Motor neuron (in vitro differentiated cells): ENCODE measurements at places on chromosomes 7 and 10. TPM values are rescaled to one million over a fixed set of nuclear protein-coding genes. Genes with fewer than 3 reads are reported as not detected.

The ITPRID1 gene
- total RNA-seq: 0.41 and 0.70 TPM in 2 replicates

The AP4M1 gene
- total RNA-seq: 16.4 and 16.5 TPM in 2 replicates

The CALCR gene
- 0.14 and 0.29 TPM in 2 replicates for total RNA-seq

The TFPI2 gene
- total RNA-seq: 284 and 765 TPM in 2 replicates

The EPO gene
- not detected in 2 replicates for total RNA-seq

The DYNC1I1 gene
- total RNA-seq: 15.7 and 85.7 TPM in 2 replicates

The ADCY1 gene
- total RNA-seq: 0.48 and 0.56 TPM in 2 replicates

The SORCS1 gene
- 17.0 and 17.6 TPM in 2 replicates for total RNA-seq

The SFRP5 gene
- 0.68 and 0.81 TPM in 2 replicates for total RNA-seq

The PDZD8 gene
- total RNA-seq: 13.9 and 14.1 TPM in 2 replicates

The CD36 gene
- total RNA-seq: 16.4 and 20.1 TPM in 2 replicates

The FAM204A gene
- 54.0 and 57.0 TPM in 2 replicates for total RNA-seq

The NUTM2A gene
- total RNA-seq: 2.3 and 2.6 TPM in 2 replicates

The OR2A42 gene
- 0.37 TPM in 1 of 2 replicates, not detected in the other for total RNA-seq

The BMPR1A gene
- total RNA-seq: 17.5 and 18.5 TPM in 2 replicates

The SLC29A4 gene
- 0.54 and 0.81 TPM in 2 replicates for total RNA-seq

The GATA3 gene
- 0.23 and 0.36 TPM in 2 replicates for total RNA-seq

The DLX6 gene
- 5.3 and 5.5 TPM in 2 replicates for total RNA-seq

The LEP gene
- total RNA-seq: 0.15 and 0.16 TPM in 2 replicates

The NKX1-2 gene
- 0.15 TPM in 1 of 2 replicates, not detected in the other for total RNA-seq

The CALML3 gene
- 0.05 and 0.19 TPM in 2 replicates for total RNA-seq

The CCDC146 gene
- total RNA-seq: 6.6 and 7.6 TPM in 2 replicates

The DRGX gene
- total RNA-seq: 0.20 and 0.59 TPM in 2 replicates

The TAS2R4 gene
- total RNA-seq: 1.9 and 2.0 TPM in 2 replicates

The HOXA9 gene
- 2.4 and 2.8 TPM in 2 replicates for total RNA-seq

The PTPRZ1 gene
- total RNA-seq: 2.3 and 2.9 TPM in 2 replicates

The VWC2 gene
- total RNA-seq: 0.45 and 0.59 TPM in 2 replicates
